Activated CD4-positive, alpha-beta T cell treated with anti-CD3 and anti-CD28 coated beads, Interleukin-2, amount 50 U/mL, for 1 hour (primary cell): ENCODE measurements at places on chromosomes 5 and 9.

DNA sequence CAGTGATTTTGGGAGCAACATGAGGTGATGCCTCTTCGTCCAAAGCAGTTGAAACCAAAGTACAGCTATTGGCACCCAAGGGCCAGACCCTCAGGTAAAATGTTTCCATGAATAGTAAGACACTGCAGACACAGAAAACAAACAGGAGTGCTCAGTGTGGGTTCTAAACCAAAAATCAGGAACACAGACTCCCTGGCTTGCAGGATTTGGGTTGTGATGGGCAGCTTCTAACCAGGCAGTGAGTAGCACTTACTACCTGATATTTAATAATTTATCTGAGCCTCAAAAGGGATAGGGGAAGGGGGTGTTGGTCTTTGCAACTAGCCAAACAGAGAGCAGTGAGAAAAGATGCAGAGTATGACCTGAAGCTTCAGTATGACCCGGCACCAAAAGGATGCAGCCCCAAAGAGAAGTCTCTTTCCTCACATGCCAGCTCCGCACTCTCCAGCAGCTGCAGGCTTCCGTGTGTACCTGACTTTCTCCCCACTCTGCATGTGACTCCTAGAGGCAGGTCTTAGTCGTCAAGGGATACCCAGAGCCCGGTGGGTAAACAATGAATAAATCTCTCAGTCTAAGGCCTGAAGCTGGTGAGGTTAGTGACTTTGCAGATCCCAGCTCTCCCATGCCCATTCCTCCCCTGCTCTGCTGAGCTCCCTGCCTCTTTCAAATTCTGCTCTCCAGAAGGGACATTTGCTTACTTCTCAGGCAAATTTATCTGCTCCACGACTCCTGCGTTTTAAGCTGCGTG is 105.4 kb upstream of the SPOCK1 start:
- no peak for DNase-seq

GRCh38 chr5:1196562-1196961 is 4.8 kb upstream of the SLC6A19 start:
- DNase-seq = no peak

- DNase-seq = no peak
Observed at GRCh38 chr9:129500161-129500862, 120.6 kb downstream of the C9orf50 start.

DNA sequence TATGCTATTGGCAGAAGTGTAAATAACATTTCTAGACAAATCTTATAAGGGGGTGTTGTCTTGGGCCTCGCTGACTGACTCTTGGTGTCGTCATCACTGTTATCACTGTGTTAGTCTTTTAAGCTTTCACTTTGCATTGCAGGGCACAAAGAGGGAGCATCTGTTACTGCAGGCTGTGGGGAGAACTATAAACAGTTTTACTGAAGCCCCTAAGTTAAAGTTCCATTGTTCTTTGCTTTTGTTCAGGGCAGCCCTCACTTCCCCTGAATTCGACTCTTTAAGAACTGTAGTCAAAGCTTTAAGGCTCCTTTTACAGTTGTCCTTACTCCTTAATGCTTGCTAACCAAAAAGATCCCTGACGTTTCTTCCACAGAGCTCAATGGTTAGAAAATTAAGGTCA is 605.0 kb downstream of the RAB3C start:
- DNase-seq = no peak

- no peak for DNase-seq
Observed at GRCh38 chr5:14032918-14033317, 88.4 kb upstream of the DNAH5 start.

DNA sequence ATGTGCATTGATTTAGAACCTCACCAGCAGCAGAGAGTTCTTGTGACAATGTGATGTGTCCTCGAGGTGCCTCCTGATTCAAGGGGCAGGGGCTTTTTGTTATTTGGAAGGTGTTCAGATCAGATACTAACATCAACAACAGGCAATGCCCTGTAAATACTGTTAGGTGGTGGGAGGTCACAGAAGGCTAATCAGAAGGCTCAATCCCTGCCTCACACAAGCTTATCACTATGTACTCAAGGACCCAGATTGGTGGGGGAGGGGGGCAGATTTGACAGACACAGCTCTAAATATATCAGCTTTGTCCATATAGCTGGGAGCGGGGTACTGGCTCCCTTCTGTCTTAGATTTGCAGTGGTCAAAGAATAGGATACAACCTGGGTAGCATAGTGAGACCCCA is 2.6 kb downstream of the FRMPD1 start:
- no peak for DNase-seq

DNA sequence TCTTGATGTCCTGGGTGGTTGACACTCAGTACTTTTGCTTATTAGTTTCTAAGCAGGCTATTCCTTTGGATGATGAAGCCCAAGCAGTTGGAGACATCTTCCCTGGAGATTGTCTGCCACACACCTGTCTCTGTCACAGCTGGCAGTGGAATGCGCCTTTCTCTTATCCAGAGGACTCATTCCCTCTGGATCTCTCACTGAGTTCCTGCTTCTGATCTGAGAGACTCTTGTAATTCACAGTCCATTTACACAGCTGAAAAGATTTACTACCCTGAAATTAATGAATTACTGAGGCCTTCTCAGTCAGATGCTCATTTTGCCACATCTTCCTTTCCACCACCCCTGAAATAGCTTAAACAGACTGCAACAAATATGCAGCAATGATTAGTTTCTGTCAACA is 15.9 kb downstream of the TAL2 start:
- DNase-seq = no peak

GRCh38 chr9:21589344-21590056 is 107.4 kb upstream of the IFNE start:
- no peak for DNase-seq

GRCh38 chr5:142170254-142170953 is 61.8 kb downstream of the NDFIP1 start:
- DNase-seq = no peak

DNA sequence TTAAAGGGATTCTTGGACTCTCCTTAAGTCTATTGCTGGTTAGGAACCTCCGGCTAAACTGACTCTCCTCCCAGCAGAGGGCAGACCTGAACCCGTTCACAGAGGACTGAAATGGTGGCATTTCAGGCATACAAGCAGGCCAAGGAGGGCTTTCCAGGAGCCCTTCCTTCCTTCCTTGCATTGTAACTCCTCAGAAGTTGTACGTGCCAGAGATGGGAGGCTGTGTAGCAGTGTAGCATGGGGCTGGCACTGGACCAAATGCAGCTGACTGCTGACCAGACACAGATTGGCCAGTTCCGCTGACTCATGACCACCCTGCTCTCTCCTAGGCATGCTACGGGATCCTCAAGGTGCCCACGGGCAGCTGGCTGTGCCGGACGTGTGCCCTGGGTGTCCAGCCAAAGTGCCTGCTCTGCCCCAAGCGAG is 36.4 kb downstream of the JADE2 start:
- DNase-seq = no peak

GRCh38 chr9:89234205-89235067 is 55.8 kb upstream of the SHC3 start:
- DNase-seq = peak; percentile 6

- no peak for DNase-seq
Observed at GRCh38 chr5:59837071-59837470, 56.5 kb downstream of the PDE4D start.

GRCh38 chr5:154737667-154738320 is 17.4 kb upstream of the LARP1 start:
- no peak for DNase-seq

- DNase-seq = no peak
Observed at GRCh38 chr9:76876098-76876497, 29.8 kb downstream of the PRUNE2 start.

DNA sequence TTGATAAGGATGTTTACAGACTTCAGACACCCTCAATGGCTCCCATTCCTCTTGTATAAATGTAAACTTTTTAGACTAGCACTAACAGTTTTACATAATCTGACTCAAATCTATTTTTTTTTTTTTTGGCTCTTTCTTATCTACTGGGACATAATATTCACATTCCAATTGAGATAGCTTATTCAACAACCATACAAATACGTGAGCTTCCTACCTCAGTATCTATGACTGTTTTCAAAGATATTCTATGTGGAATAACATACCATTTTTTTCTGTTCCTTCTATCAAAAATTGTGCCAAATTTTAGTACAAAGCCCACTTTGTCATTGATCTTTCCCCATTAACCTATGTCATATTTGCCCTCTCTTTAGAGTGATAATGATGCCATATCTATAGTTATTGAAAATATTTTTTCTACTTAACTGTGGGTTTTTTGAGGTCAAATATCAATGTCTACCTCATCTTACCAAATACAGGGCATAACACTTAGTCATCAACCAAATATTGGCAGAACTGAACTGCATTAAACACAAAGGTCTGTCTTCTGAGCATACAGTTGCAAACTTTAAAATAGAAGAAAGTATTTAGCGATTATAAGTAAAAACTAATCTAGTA is 482.6 kb downstream of the PTPRD start:
- DNase-seq = no peak

DNA sequence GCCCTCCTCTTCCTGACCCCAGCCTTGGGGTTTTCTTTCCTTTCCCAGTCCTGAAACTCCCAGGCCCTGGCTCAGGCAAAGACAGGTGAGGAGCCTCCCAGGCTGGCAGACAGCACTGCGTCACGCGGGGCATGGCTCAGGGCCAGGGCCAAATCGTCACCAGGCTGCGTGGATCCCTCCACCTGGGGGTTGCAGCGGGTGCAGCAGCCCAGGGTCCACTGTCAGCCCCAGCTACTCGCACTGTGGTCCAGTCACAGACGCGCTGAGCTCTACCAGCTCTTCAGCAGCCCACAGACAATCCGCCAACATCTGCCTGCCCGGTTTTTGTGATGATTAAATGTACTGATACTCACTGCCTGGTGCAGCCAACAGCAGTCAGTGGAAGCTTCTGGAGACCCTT is 12.1 kb downstream of the FAM78A start:
- DNase-seq = peak; percentile 52

DNA sequence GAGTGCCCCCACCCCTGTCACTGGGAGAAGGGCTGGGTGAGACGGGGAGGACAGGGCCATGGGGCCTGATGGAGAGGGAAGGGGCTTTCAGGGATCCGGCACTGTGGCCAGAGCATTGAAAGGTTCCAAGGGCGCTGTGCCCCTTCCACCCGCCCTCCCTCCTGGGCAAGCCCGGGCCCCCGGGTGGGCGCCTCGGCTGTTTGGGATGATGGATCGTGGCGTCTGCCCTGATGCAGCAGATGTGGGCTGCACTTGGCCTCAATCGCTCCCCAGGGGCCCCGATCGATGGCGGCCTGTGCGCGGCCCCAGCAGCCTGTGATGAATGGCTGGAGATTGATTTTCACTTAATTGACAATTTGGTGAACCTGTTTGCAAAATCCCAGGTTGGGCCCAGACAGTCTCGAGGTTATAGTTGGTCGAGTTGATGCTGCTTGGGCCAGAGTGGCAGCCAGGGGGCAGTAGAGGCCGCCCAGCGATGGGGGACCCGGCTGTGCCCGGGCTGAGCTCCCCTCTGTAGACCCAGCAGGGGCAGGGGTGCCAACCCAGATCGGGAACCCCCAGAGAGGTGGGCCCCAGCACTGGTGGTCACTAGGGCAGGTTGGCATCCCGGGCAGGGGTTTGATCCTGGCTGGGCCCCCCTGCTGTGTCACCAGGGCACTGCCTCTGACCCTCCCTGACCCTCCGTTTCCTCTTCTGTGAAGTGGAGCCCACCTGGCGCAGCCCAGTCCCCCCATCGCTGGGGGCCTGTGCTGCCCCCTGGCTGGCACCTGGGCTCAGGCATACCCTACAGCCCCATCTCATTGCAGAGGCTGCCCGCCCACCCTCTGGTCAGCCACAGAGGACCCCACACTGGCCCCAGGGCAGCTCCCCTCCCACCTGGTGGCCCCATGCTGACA is 34.7 kb downstream of the LHX3 start:
- peak; percentile 48 for DNase-seq

GRCh38 chr5:136420168-136420898 is 55.0 kb upstream of the TRPC7 start:
- no peak for DNase-seq

DNA sequence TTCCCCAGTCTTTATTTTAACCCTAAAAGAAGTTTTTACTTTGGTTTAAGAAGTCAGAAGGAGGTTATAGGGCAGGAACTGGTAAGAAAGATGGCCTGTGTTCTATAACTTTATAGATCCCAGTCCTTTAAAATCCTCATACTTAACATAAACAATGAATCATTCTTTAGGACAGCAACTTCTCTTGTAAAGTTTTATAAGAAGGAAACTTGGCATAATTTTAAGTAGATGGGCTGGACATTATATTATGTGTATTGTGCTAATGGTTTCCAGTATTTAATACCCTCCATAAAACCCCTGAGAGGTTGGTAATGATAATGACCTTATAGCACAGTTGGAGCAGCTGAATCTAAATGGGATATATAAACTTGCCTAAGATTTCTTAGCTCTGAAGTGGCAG is 247.2 kb downstream of the FAM170A start:
- no peak for DNase-seq

DNA sequence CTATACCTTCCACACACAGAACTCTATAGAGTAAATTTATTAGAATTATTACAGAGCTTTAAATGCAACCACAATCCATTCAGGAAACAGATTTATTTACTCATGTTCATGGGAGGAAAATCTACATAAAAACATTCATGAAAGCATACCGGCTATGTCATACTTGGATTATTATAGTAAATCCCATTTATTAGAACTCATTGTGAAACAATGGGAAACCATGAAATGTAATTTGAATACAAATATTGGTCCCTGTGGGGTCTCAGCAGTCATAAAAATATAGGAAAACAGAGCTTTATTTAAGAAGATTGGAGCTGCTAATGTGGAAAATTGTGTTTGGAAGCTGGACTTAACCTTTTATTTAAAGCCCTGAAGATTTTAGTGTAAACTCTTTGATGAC is 80.7 kb downstream of the HAPLN1 start:
- DNase-seq = no peak

DNA sequence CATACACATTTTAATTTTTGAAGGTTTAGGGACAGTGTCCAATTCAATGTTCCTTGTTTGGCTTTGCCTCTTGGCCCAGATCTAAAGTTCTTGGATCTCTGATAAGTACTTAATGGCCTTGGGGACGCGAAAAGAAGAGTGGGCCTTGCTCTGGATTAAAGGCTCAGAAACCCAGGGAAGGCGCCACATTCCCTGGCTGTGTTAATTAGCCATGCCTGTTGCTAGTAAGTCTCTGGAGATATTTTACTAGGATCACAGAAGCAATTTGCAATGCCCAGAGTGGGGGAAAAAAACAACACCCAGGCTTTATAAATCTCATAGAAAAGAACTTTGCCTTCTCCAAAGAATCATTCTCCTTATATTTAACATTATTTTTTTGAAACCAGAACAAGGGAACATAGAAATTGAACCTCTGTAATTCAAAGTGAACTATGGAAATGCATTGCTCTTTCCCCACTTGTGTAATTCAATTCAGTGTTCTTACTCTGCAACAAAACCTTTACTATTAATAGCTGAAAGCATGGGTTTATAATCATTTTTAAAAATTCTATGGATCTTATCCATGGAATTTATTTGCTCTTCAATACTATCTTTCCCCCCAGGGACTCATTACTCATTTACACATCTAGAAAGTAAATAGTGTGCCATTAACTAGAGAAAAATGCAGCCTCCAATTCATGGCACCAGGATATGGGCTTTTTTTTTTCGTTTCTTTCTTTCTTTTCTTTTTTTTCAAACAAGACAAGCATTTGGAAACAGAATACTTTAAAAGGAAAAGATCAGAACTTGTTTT is 172.2 kb upstream of the ANKRD55 start:
- DNase-seq = no peak
